Left ventricle myocardium inferior (tissue), 1 donor: ENCODE measurements at places on chromosomes 7 and 10. TPM values are rescaled to one million over a fixed set of nuclear protein-coding genes. Genes with fewer than 3 reads are reported as not detected.

GRCh38 chr10:20616918-20617810, 279.9 kb downstream of the NEBL start:
- H3K4me1 ChIP-seq, result no peaks in the 10 kb centered on the region
- H3K27me3 ChIP-seq, result no peaks in the 10 kb centered on the region
- H3K36me3 ChIP-seq, result no peaks in the 10 kb centered on the region
- no peak for DNase-seq

- no peak overlapping the region for H3K27ac ChIP-seq
- no peaks in the 10 kb centered on the region for H3K27me3 ChIP-seq
- DNase-seq, result no peak
- no peaks in the 10 kb centered on the region for H3K4me1 ChIP-seq
These were observed 49.2 kb upstream of the PLA2G12B start for GRCh38 chr10:73003822-73004221.

DNA sequence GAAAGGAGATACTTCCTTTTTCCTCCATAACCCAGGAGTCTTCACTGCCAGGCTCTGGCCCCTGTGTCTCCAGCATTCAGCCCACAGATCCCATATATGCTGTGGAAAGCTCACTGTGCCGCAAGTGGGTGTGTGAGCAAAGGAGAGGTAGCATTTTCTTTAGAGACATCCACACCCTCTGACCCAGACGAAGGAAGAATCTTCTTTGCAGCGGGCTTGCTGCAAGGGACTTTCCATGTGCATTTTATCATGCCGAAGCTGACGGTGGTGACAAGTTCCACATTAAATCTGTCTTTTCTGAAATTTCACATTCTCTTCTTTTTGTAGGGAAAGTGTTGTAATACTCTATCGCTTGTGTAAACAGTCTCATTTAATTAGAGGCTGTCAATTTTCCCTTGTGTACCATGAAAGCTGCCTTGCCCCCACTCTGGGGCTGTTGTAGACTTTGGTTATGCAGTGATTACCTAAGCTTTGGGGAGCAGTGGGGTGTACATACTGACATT, 409.5 kb downstream of the SUGCT start:
- DNase-seq, result peak; percentile 17
- peak overlapping the region; percentile 52 for H3K27ac ChIP-seq
- no peak overlapping the region for H3K4me3 ChIP-seq
- no peaks in the 10 kb centered on the region for H3K36me3 ChIP-seq

DNA sequence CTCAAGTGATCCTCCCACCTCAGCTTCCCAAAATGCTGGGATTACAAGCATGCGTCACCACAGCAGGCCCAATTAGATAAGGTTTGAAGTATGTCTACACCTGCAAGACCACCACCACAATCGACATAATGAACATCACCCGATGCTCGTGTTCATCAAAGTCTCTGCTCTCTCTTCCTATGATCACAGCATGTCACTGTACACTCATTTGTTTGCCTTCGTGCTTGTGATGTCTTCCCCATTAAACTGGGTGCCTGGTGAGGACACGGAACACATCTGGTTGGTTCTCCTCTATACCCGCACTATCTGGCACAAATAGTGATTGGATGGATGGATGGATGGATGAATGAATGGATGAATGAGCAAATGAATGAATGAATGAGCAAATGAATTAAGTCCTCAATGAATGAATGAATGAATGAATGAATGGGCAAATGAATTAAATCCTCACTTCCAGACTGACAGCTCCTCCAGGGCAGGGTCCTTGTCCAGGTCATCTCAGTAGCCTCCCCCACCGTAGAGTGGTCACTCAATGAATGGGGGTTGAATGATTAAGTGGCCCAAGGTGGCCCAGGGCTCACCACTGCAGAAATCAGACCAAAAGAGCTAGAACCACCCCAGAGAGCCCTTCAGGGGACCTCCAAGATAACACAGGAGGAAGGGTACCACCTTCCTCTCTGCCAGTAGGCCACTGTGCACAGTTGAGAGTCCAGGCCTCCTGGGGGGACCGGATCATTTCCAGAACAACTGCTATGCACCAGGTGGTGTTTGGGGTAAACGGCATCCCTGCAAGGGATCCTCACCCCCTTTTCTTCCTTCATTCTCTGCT, 101.9 kb upstream of the TNRC18 start:
- peak overlapping the region; percentile 98 for H3K4me3 ChIP-seq
- peaks cover 53% of the 10 kb centered on the region for H3K36me3 ChIP-seq
- peak overlapping the region; percentile 100 for H3K27ac ChIP-seq
- H3K27me3 ChIP-seq, result no peaks in the 10 kb centered on the region
- H3K4me1 ChIP-seq, result peaks cover 42% of the 10 kb centered on the region

The PUS7 gene
- 4.9 TPM for total RNA-seq

The MBL2 gene
- total RNA-seq, result not detected
